HuH-7 (cell line): ENCODE measurements at places on chromosomes 3 and 15.

- DNase-seq: no peak
These were observed 245.4 kb upstream of the CDIN1 start for GRCh38 chr15:36334059-36334458.

DNA sequence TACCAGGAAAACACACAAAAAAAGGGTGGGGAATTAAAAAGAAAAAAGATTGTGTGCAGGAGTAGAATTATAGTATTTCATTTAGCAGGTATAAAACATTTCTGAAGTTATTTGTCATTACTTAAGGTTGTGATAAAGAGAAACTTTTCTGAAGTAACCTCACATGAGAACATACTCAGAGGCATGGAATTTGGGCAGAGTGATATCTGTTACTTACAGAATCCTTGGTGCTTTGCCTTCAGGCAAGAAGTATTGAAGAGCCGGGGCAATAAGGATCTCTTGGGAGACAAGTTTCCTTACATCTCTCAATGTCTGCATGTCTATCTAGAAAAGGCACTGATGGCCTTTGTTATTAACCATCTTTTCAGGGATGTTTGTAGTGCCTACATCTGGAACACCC is 179.7 kb upstream of the ROBO1 start:
- DNase-seq: no peak

- DNase-seq: no peak
These were observed 77.1 kb upstream of the ATP11B start for GRCh38 chr3:182716114-182716688.

DNA sequence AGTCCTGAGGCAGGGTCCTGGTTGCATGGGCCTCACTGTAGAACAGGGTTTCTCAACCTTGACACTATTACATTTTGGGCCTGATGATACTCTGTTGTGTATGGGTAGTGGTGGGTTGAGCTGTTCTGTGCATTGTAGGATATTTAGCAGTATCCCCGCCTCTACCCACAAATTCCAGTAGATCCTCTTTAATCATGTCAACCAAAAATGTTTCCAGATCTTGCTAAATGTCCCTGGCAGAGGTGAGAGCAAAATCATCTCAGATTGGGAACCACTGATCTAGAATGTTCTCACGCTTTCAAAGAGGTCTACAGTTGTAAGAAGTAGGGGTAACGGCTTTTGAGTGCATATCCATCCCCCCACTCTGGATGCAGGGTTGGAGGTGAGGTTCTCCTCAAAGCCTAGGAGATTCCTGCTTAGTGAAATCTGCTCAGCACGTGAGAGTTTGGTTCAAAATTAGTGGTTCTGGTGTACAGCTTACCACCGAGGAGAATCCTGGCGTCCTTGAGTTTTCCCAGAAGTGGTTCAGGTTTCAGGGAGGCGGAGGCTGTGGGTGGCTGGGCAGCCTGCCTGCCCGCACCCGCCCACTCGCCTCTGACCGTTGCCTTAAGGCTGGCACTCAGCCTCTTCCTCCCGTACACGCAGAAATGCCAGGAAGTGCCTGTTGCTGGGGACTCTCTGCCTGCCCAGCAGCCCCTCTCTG is 5.3 kb downstream of the ACVR2B start:
- DNase-seq: no peak

GRCh38 chr15:63292771-63293170 is 15.4 kb downstream of the APH1B start:
- DNase-seq: no peak

GRCh38 chr3:189094539-189094938 is 77.2 kb upstream of the TPRG1 start:
- DNase-seq: no peak

GRCh38 chr3:9891072-9891622 is 737 bp downstream of the JAGN1 start:
- no peak for DNase-seq

DNA sequence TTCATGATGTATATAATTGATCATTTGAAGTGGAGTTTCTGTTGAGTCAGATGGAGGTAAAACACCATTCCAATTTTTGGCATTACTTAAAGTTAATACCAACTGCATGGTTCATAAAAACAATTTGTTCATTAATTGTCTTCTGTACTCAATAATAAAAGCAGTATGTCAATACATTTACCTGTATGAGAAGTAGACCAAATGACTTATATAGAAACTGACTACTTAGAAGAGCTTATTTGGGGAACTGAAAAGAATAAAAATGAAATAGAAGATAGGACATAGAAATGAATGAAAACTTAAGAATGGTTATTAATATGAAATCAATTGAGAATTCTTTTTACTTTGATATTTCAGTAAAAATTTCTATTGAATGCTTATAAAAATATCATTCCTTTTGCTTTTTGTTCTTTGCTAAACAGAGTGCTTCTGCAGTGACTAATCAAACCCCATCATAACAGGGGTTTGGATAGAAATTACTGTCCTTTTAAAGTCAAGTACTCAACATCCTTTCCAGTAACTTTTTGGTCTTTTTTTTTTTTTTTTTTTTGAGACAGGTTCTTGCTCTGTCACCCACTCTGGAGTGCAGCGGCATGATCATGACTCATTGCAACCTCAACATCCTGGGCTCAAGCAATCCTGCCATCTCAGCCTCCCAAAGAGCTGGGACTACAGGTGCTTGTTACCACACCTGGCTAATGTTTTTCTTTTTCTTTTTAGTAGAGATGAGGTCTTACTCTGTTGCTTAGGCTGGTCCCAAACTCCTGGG is 6.5 kb upstream of the CRYBG3 start:
- DNase-seq: no peak

DNA sequence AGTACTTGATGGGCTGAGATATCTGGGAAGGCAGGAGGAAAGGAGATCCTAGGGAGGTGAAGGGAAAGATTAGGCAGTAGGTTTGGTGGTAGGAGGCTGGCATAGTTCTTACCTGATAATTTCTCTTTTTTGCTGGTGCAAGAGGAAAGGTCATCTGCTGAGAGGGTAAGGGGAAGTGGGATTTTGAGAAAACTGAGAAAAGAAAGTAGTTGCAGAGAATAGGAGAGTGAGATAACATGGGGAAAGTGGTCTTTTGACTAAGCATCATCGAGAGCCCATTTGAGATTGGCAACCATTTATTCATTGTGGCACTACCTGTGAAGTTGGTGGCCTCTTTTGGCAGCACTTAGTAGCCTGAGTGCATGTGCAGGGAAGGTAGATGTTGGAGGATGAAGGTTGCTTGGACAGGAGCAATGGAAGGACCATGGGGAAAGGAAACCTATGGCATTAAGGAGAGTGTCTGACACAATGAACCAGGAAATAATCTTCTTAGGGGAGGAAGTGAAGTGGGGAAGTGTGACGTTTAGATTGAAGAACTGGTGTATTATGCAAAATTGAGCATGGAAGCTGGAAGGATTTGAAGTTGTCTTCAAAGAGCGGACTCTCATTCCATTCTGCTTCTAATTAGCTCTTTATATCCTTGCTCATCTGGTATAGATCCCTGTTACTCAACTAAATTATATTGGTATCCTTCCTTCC is 21.9 kb upstream of the USP13 start:
- no peak for DNase-seq
